ENCODE measurements at places on chromosomes 6 and 20.
A peak's percentile ranks its signal among the peaks of the same experiment; 100 is the strongest.

DNA sequence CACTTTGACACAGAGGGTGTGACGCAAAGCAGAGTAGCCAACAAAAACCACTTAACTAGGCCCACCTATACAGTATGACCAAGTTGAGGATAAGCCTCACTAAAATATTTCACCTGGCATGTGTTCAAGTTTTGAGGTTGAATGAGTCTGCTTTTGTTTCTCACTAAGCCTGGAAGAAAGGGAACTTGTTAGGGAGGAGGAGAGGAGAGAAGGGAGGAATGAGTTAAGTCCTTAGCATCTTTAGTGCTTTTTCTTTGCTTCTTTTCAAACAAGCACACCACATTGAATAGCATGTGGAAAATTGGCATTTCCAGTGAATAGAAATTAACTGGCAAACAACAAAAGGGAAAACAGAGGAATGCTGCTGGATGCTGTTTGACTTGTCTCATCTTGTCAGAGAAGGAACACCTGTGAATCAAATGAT lies 461.9 kb downstream of the GJA1 start:
- no peak for DNase-seq

DNA sequence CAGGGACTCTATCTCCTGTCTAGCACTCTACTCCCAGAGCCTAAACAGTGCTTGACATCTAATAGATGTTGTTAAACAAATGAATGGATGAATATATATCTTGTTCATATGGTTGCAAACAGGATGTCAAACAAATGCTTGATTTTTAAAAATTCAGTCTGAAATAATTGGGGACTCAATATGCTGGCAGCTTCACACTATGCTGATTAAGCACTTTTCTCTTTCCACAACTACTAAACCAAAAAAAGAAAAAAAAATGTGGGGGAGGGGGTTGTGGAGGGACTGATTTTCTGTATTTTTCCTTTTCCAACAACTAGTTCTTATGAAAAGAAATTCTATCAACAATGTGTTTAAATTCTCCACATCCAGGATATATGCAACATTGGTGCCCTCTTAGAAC lies 42.9 kb downstream of the SF3B5 start:
- DNase-seq, result no peak

- DNase-seq, result no peak
Measured at GRCh38 chr20:49666911-49667310, 46.8 kb downstream of the B4GALT5 start.

GRCh38 chr6:151475653-151476523 lies 17.9 kb upstream of the CCDC170 start:
- DNase-seq, result peak; percentile 60

DNA sequence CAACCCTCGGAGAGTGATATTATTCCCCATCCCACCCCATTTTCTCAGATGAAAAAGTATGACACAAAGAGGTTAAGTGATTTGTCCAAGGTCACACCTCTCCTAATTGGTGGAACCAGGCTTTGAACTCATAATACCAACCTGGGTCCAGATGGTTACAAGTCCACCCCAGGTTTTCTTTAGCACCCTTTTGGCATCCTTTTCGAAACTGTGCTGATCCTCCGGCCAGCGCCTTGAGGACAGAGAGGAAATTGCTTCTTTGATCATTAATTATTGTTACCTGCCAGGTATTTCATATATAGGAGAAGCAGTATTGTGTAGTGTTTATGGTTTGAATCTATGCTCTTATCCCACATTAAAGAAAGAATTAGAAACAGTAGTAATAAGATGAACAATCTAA lies 29.3 kb upstream of the PDYN start:
- DNase-seq, result no peak
